ENCODE measurements at places on chromosomes 16 and 17.

GRCh38 chr17:45852535-45853297 is 8.0 kb downstream of the SPPL2C start:
- peak; percentile 16 for DNase-seq

- DNase-seq = no peak
These were observed 35.0 kb downstream of the GAN start for GRCh38 chr16:81349608-81350305.

DNA sequence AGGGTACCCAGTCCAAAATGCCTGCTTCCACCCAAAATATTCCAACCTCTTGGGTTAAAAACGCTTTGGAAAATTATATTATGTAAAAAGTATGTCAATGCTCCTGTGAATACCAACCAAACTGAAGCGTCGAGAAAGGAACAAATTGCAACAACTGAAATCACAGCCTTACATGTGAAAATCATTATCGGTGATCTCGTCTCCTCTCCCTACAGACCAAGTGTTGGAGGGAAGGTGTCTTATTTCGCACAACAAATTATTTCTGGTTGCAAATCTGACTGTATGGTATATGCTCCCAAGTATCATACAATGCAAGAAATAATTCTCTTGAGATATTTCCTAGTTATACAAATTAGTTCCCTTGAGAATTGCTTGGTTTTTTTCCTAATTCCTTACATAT is 89.3 kb upstream of the CDYL2 start:
- DNase-seq = no peak

DNA sequence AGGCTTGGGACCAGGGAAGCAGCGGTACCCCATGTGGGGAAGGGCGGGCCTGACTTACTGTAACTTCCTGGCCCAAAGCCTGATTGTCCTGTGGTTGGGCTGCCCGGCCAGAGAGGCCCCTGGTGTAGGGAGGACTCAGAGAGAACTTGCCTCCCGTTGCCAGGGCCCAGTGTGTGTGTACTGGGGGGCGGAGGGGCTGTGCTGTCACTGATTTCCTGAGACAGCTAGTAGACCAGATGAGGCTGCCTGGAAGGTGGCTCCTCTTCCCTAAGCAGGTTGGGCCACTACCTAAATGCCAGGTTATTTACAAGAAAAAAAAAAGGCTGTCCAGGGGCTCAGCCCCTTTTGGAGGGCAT is 16.7 kb downstream of the SOCS3 start:
- peak; percentile 87 for DNase-seq

GRCh38 chr17:48238933-48239602 is 131.5 kb downstream of the SNX11 start:
- no peak for DNase-seq

GRCh38 chr16:8087597-8088289 is 502.6 kb downstream of the TMEM114 start:
- no peak for DNase-seq

GRCh38 chr16:77250400-77250799 is 51.2 kb downstream of the SYCE1L start:
- no peak for DNase-seq

- no peak for DNase-seq
These were observed 169.9 kb downstream of the SPECC1 start for GRCh38 chr17:20179041-20179440.

GRCh38 chr16:22323959-22324786 is 27.0 kb downstream of the POLR3E start:
- DNase-seq = no peak

- no peak for DNase-seq
These were observed 87.8 kb downstream of the GNAO1 start for GRCh38 chr16:56279132-56279531.
